Stimulated activated CD8-positive, alpha-beta memory T cell treated with anti-CD3 and anti-CD28 coated beads, Interleukin-7, amount 100 ng/mL, for 4 hours (primary cell): ENCODE measurements at places on chromosomes 6 and 20.

DNA sequence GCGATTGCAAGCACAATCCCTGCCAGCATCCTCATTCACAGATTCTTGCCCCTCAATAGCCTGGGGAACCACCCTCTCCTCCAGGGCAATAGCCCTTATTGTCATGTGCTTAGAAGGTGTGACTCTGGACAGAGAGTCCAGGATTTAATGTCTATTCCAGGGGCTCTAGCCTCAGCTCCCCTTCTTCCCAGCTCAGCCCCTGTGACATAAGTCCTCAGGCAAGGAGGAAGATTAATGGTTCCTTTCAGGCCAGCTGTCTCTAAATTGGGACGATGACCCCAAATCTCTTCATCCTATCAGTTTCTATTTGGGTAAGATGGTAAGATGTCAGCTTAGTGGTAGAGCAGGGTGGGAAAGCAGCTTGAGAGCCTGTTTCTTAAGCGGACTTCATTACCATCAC, 8.1 kb downstream of the LRFN2 start:
- DNase-seq, result no peak

DNA sequence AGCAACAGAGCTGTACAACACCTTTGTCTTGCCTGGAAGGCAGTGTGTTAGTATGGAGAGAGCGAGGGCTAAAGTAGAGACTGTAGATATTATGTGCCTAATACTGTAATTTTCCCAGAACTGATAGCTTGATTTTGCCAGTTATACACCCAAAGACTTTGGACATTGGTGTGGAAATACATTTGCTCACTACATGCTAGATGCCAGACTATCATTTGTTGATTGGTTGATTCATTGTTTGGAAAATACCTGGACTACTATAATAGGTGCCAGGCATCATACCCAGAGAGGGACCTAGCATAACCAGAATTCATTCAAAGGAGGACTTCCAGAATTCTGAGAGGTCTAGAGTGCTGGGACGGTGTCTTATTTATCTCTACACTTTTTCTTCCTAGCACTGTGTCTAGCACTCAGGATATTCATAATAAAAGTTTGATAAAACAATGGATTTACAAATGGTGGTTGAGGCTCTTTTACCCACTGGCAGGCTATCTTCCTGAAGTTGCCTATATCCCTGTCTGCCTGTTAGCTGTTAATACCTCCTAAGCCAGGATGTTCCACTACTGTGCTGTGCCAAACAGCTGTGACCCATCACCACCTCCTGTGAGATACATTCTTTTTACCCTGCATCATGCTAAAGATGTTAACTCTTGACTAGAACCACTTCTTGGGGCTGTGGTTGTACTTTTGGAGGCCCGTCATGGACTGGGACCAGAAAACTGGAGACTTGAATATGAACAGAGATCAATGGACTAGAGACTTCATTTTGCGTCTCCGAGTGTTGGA, 72.2 kb upstream of the FUCA2 start:
- DNase-seq, result no peak

- DNase-seq, result no peak
Measured at GRCh38 chr6:7562769-7563168, 21.3 kb downstream of the DSP start.

DNA sequence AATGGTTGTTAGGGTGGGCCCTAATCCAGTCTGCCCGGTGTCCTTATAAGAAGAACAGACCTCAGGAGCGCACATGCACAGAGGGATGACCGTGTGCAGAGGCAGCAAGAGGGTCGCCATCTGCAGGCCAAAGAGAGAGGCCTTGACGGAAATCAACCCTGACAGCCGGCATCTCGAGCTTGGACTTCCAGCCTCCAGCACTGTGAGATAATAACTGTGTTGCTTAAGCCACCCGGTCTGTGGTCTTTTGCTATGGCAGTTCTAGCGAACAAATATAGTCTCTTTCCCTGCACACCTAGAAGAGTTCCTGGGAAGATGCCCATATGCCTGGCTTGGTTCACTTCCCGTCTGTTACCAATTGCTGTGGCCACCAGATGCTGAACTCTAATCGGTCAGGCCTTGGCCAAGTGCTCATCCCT, 35.3 kb upstream of the PTGIS start:
- DNase-seq, result no peak

DNA sequence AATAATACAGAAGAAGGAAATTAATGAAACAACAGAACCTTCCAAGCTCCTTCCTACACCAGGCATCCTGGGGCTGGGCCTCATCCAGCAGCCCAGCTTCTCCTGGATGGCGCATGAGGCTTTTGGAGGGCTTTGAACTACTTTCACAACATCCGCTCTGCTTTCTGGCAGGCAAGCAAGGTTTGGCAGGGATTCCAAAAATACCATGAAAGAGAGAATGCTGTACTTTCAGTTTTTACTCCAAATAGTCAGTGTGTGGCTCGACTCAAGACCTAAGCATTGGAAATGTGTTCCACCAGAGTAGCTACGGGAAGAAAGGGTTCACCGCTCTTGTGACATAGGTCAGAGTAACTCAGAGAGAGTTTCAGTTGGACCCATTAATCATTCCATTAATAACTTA, 125.4 kb downstream of the OPRM1 start:
- no peak for DNase-seq

- no peak for DNase-seq
Measured at GRCh38 chr6:43715056-43715788, 27.6 kb upstream of the MRPS18A start.

GRCh38 chr20:31943052-31943471, 8.8 kb downstream of the PDRG1 start:
- DNase-seq, result no peak

- DNase-seq, result no peak
Measured at GRCh38 chr6:47276377-47276776, 33.3 kb downstream of the TNFRSF21 start.

DNA sequence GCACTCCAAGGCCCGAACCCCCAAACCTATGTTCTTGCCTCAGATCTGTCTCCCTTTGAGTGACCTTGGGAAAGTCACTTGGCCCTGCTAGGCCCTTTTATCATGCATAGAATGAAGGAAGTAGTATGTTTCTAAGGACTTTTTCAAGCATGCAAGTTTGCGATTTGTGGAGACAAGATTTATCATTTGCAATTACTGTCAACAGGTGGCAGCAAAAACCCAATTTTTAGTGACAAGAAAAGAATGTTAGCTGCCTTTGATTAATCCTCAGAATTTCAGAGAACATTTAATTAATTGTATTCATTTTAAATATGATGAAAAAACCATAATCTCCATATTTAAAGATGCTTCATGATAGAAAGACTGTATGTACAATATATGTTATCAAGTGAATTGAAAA, 28.3 kb upstream of the PREP start:
- DNase-seq, result no peak

DNA sequence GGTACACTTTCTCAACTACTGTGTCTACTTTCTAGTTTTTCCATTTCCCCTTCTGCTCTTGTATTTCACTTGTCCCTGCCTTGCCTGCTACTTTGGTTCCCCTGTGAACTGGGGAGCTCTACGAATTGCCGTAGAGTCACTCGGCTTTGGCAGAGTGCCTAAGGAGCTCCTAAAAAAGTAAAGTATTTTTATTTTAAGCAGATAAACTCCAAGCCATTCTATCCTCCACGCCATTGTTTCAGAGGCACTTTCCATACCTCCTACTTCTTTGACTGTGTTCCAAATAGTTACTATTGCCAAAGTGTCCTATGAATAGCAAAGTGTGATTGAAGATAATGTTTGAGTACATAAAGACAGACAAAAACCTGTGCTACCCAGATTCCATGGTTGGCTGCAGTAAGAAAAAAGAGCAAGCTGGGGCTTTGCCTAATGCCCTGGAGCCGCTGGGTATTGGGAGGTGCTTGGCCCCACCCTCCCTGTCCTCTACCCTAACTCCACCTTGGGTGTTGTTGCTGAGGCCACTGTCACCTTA, 5.1 kb upstream of the MBOAT1 start:
- DNase-seq, result no peak
